Motor neuron (in vitro differentiated cells): ENCODE measurements at places on chromosomes 16 and 17. TPM values are rescaled to one million over a fixed set of nuclear protein-coding genes. Genes with fewer than 3 reads are reported as not detected.

- ATAC-seq: no peak
These were observed 6.6 kb upstream of the LIMD2 start for GRCh38 chr17:63706336-63707082.

The CX3CL1 gene
- total RNA-seq: 10.9 and 12.6 TPM in 2 replicates

The CCL14 gene
- total RNA-seq: not detected in 2 replicates

The CDRT15 gene
- total RNA-seq: 1.3 and 1.4 TPM in 2 replicates

GRCh38 chr17:71063127-71063526 lies 893.8 kb downstream of the KCNJ2 start:
- ATAC-seq: no peak

- ATAC-seq: no peak
These were observed 443 bp downstream of the TEDC2 start for GRCh38 chr16:2460391-2460713.

- no peak for ATAC-seq
These were observed 93.2 kb downstream of the GNAO1 start for GRCh38 chr16:56284521-56284920.

- ATAC-seq: no peak
These were observed 21.6 kb downstream of the ZNF276 start for GRCh38 chr16:89742948-89743347.

The MYH1 gene
- 0.09 and 0.10 TPM in 2 replicates for total RNA-seq

GRCh38 chr17:1039511-1040215 lies 42.7 kb downstream of the TIMM22 start:
- ATAC-seq: peak; percentile 25

DNA sequence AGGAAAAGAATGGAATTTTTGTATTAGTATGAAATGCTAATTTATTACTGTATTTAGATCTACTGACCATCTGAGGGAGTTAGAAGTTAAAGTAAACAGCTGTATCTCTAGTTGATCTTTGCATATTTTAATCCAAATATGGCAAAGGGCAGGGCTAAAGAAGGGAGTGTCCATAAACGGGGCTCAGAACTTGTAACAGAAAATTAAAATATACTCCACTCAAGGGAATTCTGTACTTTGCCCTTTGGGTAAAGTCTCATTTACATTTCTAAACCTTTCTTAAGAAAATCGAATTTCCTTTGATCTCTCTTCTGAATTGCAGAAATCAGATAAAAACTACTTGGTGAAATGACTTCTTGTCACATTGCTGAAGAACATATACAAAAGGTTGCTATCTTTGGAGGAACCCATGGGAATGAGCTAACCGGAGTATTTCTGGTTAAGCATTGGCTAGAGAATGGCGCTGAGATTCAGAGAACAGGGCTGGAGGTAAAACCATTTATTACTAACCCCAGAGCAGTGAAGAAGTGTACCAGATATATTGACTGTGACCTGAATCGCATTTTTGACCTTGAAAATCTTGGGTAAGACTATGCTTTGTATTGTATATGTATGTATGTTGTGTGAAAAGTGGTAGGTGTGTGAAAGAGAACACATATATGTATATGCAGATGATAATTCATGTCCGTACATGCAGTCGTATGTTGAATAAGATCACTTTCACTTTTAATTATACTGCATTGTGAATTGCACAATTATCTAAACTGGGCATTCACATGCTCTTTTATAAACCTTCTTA lies at the start of gene ASPA:
ASPA (plus strand) TSS at position 186 of the 799 bp plus-strand sequence; CDS start at position 349, 163 bp downstream.
- ATAC-seq: peak; percentile 84

DNA sequence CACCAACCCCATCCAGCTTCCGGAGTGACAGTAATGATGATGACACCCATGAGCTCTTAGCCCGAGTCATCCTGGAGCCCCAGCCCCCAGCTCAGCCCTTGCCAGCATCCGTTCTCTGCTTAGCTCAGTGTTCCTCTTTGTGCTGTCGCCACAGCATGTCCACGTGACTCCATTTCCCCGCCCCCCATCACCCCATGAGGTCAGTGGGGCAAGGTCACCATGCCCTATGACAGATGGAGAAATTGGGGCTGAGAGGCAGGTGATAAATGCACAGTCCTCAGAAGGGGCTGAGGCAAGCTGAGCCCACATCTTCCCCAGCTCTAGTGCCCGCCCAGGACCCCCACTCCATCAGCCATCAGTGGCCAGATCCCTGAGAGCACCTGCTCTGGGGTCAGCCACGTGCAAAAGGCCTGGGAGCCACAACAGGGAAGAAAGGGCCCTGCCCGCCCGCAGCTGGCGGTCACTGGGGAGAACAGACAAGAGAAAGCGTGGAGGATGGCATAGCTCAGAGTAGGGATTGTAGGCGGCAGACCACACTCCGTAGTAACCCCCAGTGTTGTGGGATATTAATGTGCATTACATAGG lies 17.1 kb downstream of the ITGB4 start:
- ATAC-seq: peak; percentile 74

The GNGT2 gene
- 0.50 TPM in 1 of 2 replicates, not detected in the other for total RNA-seq

DNA sequence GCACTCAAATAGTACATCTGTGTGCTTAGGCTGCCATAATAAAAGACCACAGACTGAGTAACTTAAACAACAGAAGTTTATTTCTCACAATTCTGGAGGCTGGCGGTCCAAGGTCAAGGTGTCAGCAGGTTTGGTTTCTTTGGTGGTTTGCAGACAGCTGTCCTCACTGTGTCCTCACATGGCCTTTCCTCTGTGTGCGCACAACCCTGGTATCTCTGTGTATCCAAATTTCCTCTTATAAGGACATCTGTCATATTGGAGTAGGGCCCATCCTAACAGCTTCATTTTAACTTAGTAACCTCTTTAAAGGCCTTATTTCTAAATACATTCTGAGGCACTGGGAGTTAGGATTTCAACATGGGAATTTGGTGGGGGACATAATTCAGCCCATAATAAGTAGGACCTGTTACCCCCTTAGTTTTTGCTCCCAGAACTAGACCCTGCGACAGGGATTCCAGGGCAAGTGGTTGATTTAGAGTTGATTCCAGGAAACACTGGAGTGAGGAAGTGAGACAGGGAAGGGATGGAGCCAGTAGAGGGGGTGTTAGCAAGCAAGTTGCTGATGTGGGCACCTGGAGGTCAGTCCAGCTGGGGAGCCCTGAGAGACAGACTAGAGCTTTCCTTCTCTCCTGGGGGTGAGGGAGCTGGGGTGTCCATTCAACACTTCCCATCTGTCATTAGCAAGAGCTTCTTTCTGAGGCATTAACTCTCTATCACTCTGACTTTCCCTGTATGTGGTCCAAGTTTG lies 10.9 kb upstream of the ALKBH5 start:
- ATAC-seq: no peak

GRCh38 chr16:28297784-28298510 lies 5.6 kb downstream of the SBK1 start:
- no peak for ATAC-seq

The TBC1D3D gene
- total RNA-seq: 2.0 TPM in 1 of 2 replicates, not detected in the other

GRCh38 chr16:80743772-80744171 lies 60.6 kb downstream of the CDYL2 start:
- ATAC-seq: no peak

DNA sequence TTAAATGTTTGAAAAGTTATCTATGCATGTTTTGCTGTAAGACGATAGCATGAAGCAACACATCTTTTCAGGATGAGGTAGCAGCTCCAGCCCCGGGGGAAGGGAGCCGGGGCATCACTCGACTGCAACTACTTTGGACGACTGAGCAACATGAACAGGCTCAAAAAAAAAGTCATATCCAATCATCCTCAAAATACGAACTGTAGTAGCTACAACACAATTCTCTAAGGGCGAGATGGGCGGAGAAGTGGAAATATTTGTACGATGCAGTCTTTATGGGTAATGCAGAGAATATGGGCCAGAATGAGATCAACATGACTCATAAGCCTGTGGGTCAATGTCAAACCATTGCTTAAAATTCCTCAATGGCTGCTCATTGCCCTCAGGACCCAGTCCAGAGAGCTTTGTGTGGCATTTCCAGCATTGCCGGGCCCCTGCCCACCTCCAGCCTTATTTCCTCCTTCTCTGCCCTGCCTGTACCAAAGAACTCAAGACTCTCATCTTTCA lies 17.7 kb upstream of the SMURF2 start:
- ATAC-seq: no peak

DNA sequence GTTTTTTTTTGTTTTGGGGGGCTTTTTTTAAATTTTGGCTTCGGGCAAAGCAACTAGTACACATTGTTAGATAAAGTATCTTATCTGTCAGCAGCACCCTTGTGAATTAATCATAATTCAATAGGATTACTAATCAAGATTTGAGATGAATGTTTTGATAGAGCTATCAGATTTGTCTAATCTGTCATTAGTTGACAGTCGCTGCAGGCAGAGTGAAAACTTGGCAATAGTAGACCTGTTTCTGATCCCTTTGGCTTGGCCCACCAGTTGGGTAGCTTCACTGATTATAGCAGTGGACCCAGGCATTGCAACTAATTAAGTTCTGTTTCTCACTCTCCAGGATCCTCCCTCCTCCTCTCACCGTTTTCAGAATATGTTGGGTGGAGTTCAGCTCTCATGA lies 258.6 kb downstream of the IRX3 start:
- no peak for ATAC-seq

GRCh38 chr16:55701442-55702319 lies 45.9 kb downstream of the SLC6A2 start:
- peak; percentile 80 for ATAC-seq

- ATAC-seq: no peak
These were observed 46.9 kb upstream of the CBFA2T3 start for GRCh38 chr16:89023621-89024511.

- ATAC-seq: no peak
These were observed 2.1 kb downstream of the MYO18A start for GRCh38 chr17:29177871-29178749.

The KRT20 gene
- 0.09 TPM in 1 of 2 replicates, not detected in the other for total RNA-seq

GRCh38 chr16:17144431-17144830 lies 326.3 kb downstream of the XYLT1 start:
- no peak for ATAC-seq

The CSF3 gene
- total RNA-seq: not detected in 2 replicates

DNA sequence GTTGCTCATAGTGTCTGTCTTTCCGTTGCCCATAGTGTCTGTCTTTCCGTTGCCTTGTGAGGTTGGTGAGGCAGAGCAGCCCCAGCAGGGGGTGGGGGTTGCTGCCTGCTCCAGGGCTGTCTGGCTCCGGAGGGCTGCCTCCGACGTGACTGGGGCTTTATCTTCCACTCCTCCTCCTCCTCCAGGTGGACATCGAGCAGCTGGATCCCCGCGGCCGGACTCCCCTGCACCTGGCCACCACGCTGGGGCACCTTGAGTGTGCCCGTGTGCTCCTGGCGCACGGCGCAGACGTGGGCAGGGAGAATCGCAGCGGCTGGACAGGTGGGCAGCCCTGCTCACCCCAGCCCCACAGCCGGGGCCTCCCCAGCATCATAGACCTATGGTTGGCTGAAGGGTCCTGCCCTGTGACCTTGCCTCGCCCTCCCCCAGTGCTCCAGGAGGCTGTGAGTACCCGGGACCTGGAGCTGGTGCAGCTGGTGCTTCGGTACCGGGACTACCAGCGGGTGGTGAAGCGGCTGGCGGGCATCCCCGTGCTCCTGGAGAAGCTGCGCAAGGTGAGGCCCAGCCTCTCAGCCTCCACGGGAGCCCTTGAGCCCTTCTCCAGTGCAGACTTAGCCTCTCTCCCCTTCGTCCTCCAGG lies 14.7 kb downstream of the ANKRD13B start:
- no peak for ATAC-seq

GRCh38 chr16:84093879-84094270 lies 22.9 kb downstream of the MBTPS1 start:
- ATAC-seq: no peak

The NTN3 gene
- total RNA-seq: 1.9 and 3.8 TPM in 2 replicates

The CCDC102A gene
- 8.1 and 12.8 TPM in 2 replicates for total RNA-seq

The NR1D1 gene
- 4.9 and 6.1 TPM in 2 replicates for total RNA-seq

The CTRB1 gene
- total RNA-seq: 1.1 and 1.4 TPM in 2 replicates

DNA sequence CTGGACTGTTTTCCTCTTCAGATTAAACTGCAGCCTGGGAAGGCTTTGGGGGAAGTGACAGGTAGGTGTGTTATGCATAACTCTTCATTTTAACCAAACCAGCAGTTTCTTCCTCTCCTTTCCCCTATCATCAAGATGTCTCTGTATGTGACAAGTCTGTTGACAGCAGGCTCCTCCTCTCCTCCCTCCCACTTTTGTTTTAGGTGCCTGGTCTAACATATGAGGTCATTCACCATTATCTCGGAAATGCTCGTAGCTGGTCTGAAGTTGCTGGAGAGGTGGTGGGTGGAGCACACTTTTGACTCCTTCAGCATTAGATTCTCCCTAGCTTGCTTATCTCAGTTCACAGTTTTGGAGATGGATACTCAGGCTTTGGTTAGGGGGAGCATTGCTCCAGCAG lies 571.0 kb upstream of the EEF2KMT start:
- no peak for ATAC-seq

DNA sequence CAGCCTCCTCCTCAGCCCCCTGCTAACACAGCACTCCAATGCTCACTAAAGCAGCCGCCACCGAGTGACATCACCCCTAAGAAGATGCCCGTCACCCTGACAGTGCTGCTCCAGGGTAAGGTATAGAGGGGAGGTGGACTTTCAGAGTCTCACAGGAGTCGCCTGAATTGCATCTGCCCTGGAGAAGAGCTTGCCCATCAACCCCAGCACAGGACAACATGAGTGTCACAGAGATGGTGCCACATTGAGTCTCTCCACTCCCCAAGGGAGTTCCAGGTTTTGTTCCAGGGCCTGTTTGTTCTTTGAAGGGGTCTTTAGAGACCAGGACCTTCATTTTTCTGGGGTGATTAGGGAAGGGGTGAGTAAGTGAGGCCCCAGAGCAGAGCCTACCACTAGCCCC lies 2.2 kb upstream of the P2RX5 start:
- ATAC-seq: no peak

GRCh38 chr16:54171626-54172537 lies 114.7 kb downstream of the IRX3 start:
- peak; percentile 34 for ATAC-seq

DNA sequence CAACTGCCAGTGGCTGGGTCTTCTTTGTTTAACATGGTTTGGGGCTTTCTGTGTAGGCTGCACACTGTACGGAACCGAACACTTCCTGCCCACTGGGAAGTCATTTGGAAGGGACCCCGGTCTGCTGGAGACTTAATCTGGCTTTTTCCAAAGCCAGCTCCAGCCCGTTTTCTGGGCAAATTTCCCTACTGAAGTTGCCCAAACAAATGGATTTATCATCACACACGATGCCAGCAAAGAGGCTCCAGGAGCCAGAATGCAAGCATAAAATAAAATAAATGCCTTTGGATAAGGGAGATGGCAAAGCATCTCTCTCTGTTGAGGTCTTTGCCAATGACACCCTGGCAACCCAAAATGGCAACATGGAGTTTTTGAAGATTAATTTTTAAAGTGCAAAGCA lies 259.9 kb upstream of the IRX3 start:
- ATAC-seq: no peak

- ATAC-seq: no peak
These were observed 2.1 kb downstream of the ARMC7 start for GRCh38 chr17:75111777-75112335.

GRCh38 chr16:14652726-14653125 lies 20.0 kb downstream of the BFAR start:
- ATAC-seq: no peak

DNA sequence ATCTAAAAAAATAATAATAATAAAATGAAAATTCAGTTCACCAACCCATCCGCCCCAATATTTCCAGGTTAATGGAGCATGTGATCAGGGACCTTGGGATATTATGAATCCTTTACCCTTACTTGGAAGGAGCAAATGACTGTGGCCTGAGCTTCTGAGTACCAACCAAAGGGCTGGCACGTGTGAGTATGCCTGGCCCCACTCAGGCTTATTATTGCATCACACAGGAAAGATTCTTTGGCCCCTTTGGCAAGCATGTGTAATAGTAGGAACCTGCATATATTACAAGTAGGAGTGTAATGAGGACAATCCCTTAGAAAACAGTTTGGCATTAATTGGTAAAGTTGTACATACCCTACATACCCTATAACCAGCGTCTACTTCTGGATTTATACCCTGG lies 7.2 kb upstream of the C17orf78 start:
- ATAC-seq: no peak

The UBB gene
- total RNA-seq: 1,295 and 1,422 TPM in 2 replicates

The HSPB9 gene
- total RNA-seq: 0.72 and 1.8 TPM in 2 replicates

- ATAC-seq: no peak
These were observed 18.9 kb upstream of the HYDIN start for GRCh38 chr16:71249399-71249798.
